ENCODE measurements at places on chromosomes 11 and 22.

- H3K27me3 ChIP-seq: no peaks in the 10 kb centered on the region
- H3K36me3 ChIP-seq: no peaks in the 10 kb centered on the region
- H3K4me3 ChIP-seq: no peak overlapping the region
These were observed 51.5 kb downstream of the CCDC15 start for GRCh38 chr11:125005491-125005890.

- H3K4me1 ChIP-seq: peaks cover 10% of the 10 kb centered on the region
- peak; percentile 76 for DNase-seq
- no peaks in the 10 kb centered on the region for H3K36me3 ChIP-seq
- H3K27me3 ChIP-seq: no peaks in the 10 kb centered on the region
- peak overlapping the region; percentile 72 for H3K27ac ChIP-seq
- H3K4me3 ChIP-seq: peak overlapping the region; percentile 44
These were observed 471 bp upstream of the AHNAK start for GRCh38 chr11:62546929-62547625.

- H3K4me3 ChIP-seq: no peak overlapping the region
- no peak overlapping the region for H3K27ac ChIP-seq
- H3K36me3 ChIP-seq: no peaks in the 10 kb centered on the region
- no peaks in the 10 kb centered on the region for H3K4me1 ChIP-seq
- peak; percentile 87 for DNase-seq
These were observed 17.5 kb downstream of the ATG16L2 start for GRCh38 chr11:72831521-72832300.

DNA sequence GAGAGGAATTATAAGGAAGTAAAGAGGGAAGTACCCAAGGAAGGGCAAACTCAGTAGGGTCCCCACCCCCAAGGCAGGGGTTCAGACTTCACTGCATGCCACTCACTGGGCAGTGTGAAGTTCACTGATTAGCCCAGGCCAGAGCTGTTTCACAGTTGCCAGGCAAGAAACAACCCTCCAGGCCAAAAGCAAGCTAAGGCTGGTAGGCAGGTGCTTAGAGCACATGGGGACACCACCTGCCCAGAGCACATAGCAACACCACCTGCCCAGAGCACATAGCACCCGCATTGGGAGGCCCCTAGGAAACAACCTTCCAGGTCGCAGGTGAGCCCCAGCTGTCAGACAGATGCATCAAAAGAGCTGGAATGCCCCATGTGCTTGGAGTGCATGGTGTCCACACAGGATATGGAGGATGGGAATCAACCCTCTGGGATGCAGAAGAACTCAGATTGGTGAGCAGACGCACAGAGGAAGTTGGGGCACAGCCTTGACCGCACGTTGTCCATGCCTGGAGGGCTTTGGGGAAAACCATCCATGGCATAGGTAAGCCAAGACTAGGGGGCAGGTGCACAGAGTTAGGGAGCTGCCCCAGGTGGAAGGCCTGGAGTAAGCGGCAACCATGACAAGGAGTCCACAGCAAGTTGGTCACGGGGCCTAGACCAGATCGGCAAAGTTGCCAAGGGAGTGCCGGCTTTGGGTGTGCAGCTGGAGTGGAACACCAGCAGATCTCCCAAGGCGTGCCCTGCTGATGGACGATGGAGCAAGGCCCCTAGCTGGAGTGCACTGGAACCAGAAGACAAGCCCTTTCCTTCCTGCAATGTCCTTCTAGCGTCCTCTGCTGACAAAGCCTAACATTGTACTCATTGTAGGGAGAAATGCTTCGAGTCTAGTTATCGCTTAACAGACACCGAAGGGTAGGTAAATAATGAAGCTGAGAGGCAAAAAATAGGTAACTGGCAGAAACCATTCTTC is 7.8 kb upstream of the TMEM216 start:
- H3K36me3 ChIP-seq: no peaks in the 10 kb centered on the region
- DNase-seq: peak; percentile 70
- no peaks in the 10 kb centered on the region for H3K27me3 ChIP-seq

- H3K27ac ChIP-seq: peak overlapping the region; percentile 11
- peak; percentile 82 for DNase-seq
- no peaks in the 10 kb centered on the region for H3K4me1 ChIP-seq
- no peaks in the 10 kb centered on the region for H3K36me3 ChIP-seq
- no peaks in the 10 kb centered on the region for H3K27me3 ChIP-seq
These were observed 173.7 kb downstream of the KIF18A start for GRCh38 chr11:27933992-27934829.

GRCh38 chr22:35064664-35065063 is 1.3 kb upstream of the ISX start:
- no peak overlapping the region for H3K4me3 ChIP-seq
- no peaks in the 10 kb centered on the region for H3K27me3 ChIP-seq
- no peak overlapping the region for H3K27ac ChIP-seq
- H3K4me1 ChIP-seq: no peaks in the 10 kb centered on the region

DNA sequence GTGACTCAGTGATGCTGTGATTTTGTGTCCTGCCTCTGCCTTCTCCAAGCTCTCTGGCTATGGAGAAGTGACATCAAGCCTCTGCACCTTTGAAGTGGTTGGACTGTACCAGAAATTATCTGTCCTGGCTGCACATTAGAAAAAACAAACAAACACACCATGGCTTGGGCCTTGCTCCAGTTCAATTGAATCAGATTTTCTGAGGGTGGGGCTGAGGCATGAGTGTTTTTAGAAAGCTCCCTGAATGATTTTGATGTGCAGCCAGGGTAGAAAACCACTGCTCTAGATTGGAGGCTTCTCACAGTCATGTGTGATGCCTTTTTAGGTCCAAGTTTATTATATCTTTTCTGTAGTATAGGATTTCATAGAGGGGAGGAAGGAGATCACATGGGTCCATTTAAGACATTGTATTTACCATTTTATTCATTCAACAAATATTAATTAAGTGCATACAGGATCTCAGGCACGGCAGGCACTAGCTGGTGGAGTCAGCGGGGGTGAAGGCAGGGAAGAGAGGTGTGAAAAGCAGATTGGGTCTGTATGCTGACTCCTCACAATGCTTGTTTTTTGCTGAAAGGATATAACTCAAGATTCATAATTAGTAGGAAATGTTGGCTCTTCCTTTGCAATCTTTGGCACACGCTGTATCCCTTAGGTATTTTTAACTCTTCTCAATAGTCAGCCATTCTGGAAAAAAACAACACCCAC is 7.1 kb upstream of the VSTM5 start:
- H3K4me1 ChIP-seq: peaks cover 13% of the 10 kb centered on the region
- H3K27me3 ChIP-seq: no peaks in the 10 kb centered on the region
- DNase-seq: no peak
- no peaks in the 10 kb centered on the region for H3K36me3 ChIP-seq
- peak overlapping the region; percentile 13 for H3K27ac ChIP-seq

DNA sequence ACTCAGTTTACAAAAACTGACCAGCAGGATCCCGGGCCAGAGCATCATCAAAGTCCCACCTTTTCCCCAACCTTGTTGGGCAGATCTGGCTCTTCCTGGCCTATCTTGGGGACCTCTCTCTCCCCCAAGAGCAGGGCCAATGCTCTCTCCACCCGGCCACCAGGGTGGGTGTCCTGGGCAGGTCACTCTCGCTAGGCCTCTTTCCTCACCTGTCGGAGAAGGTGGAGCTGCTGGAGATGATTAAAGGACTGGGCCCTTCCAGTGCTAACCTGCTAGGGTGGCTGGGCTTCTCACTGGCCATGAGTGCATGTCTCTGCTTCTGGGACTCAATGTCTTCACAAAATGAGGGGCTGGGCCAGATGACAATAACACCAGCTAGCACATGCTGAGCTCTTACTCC is 2.9 kb upstream of the CAPN5 start:
- H3K4me1 ChIP-seq: no peaks in the 10 kb centered on the region
- H3K36me3 ChIP-seq: no peaks in the 10 kb centered on the region
- DNase-seq: no peak
- H3K27ac ChIP-seq: no peak overlapping the region
- H3K27me3 ChIP-seq: no peaks in the 10 kb centered on the region
- H3K4me3 ChIP-seq: no peak overlapping the region

- no peaks in the 10 kb centered on the region for H3K36me3 ChIP-seq
- no peak overlapping the region for H3K4me3 ChIP-seq
- DNase-seq: no peak
- H3K4me1 ChIP-seq: no peaks in the 10 kb centered on the region
- H3K27ac ChIP-seq: no peak overlapping the region
- H3K27me3 ChIP-seq: no peaks in the 10 kb centered on the region
These were observed 6.1 kb downstream of the DCUN1D5 start for GRCh38 chr11:103085758-103086365.

DNA sequence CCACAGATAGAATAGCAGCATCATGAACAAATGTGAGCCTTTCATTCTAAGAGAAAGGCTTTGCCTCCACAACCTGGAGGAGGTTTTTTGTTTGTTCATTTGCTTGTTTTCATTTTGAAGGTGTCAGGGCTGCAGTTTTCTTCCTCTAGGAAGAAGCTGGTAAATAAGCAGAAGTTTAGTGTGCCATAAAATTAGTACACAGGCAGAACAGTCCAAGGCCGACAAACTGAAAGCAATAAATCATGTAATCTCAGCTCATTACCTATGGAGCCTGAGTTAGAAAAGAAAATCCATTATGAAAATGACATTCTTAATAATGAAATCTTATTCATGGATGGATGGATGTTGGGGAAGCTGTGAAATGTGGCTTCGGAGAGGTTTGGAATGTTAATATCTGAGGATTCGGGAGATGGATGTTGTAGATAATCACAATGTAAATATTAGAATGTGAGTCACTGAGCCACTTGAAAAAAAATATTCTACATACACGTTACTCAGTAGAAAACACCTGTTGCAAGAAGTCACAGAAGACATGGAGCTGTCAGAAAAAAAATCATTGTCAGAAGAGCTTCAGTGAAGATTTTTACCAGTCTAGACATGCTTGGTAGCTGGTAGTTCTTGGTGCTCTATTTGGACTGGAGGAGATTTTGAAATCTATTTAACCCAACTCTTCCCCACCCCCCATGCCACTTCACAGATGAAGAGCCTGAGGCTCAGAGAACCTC is 15.0 kb upstream of the ZDHHC13 start:
- no peak overlapping the region for H3K27ac ChIP-seq
- H3K36me3 ChIP-seq: no peaks in the 10 kb centered on the region
- no peak overlapping the region for H3K4me3 ChIP-seq
- no peak for DNase-seq
- H3K4me1 ChIP-seq: no peaks in the 10 kb centered on the region

DNA sequence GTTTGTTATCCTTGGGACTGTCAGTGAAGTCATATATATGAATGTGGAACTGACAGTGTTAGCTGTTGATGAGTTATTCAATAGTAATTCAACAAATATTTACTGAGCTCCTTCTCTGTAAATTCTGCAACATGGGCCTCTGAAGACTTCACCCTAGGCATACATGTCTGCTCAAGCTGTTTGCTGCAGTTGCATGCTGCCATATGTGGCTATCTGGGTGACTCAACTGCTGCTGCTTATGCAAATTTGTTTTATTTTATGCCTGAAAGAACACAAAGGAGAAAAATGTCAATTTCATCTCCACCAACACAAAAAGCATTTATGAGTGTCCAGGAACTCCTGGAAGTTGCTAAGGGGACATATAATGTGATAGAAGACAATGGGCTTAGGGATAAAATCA is 417.6 kb downstream of the AASDHPPT start:
- no peak overlapping the region for H3K27ac ChIP-seq
- H3K4me3 ChIP-seq: no peak overlapping the region
- no peaks in the 10 kb centered on the region for H3K36me3 ChIP-seq
- no peak for DNase-seq

DNA sequence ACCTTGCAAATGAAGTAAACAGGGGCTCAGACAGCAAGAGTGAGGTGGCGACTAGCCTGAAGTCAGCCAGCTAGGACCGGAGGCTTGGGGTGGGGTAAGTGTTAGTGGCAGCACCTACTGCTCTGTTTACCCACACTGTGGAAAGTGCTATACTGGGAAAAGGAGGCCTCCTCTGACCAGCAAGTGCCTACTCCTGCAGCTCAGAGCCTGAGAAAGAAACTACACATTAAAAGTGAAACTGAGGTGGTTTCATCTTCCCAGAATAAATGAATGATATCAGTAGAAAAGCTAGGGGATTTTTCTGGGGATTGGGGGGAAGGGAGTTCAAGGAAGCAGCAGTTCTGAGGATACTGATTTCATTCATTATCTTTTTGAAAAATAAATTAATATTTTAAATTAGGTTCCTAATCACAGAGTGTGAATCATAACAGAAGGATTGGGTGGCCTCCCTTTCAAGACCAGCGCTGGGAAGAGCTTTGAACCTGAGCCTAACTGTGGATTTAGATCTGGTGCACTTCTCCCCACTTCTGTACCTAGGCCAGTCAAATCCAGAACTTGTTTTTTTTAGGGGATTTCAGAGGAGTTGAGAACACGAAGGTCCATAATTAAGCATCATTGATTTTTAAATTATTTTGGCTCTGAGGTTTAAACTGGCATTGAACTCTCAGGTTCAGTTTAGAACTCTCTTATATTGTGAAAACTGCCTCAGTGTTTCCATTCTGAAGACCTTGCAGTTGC is 48.1 kb upstream of the GRAMD1B start:
- no peak overlapping the region for H3K27ac ChIP-seq
- H3K27me3 ChIP-seq: no peaks in the 10 kb centered on the region
- H3K4me1 ChIP-seq: no peaks in the 10 kb centered on the region
- no peak overlapping the region for H3K4me3 ChIP-seq
- no peaks in the 10 kb centered on the region for H3K36me3 ChIP-seq

DNA sequence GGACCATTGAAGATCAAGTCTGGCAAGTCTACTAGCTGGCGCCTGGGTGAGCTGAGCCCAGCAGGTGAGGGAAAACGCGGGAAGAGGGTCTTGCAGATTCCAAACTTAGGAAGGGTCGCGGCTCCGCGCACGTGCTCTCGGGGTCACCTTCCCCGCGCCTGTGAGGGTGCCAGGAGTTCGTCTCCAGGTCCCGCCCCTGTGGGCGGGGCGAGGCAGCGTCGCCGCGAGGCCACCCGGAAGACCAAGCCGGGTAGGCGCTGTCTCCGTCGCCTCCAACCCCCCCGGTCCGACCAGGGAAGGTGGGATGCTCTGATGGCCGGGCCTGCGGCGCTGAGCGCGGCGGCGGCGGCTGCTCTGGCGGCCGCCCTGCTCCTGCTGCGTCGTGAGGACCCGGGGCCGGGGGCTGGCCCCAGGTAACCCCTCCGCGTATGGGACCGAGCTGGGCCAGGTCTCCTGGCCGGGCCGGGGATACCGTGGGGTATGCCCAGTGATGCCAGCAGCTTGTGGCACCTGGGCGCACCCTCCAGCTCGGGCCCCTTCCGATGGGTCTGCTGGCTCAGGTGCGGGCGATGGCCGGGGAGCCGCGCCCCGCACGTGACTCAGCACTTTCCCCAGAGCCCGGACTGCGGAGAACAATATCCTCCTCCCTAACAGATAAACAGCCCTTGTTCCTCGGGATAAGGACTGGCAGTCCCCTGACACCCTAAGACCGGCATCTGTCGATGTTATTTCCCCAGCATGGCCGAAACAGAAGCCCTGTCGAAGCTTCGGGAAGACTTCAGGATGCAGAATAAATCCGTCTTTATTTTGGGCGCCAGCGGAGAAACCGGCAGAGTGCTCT is at the start of gene HTATIP2:
TSS of gene HTATIP2 (plus strand) at position 215 of the 841 bp plus-strand sequence. CDS start at position 739, 524 bp downstream.
- peaks cover 3% of the 10 kb centered on the region for H3K4me1 ChIP-seq
- H3K27ac ChIP-seq: peak within 1 kb of the TSS; percentile 40
- peak within 1 kb of the TSS; percentile 48 for H3K4me3 ChIP-seq
- peaks cover 2% of the 10 kb centered on the region for H3K27me3 ChIP-seq
- no peaks in the 10 kb centered on the region for H3K36me3 ChIP-seq

DNA sequence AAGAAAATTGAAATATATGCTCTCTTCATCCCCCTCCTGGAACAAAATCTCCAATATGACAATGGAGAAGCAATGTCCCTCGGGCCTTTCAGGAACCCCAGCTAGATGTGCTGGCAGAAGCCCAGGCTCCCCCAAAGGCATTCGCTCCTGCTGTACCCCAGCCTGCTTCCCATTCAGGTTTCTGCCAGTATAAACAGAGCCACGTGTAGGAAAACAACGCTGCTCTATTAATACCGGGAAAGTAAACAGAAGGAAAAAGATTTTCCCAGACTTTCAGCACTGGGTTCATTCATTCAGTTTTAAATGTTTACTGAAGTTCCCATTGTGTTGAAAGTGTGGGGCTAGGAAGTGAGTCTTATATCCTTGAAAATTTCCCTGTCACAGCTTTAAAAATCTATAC is 147.1 kb downstream of the CADM1 start:
- no peak overlapping the region for H3K27ac ChIP-seq
- DNase-seq: no peak
- peaks cover 2% of the 10 kb centered on the region for H3K4me1 ChIP-seq

Measured in mesendoderm (in vitro differentiated cells).